Stimulated activated CD4-positive, alpha-beta T cell treated with anti-CD3 and anti-CD28 coated beads, Interleukin-2, amount 100 ng/mL, for 48 hours (primary cell): ENCODE measurements at places on chromosomes 16 and 17.

GRCh38 chr17:63151941-63152523 lies 186.0 kb downstream of the TANC2 start:
- DNase-seq, result no peak

GRCh38 chr17:73492125-73492820 lies 152.0 kb downstream of the SDK2 start:
- DNase-seq, result no peak

DNA sequence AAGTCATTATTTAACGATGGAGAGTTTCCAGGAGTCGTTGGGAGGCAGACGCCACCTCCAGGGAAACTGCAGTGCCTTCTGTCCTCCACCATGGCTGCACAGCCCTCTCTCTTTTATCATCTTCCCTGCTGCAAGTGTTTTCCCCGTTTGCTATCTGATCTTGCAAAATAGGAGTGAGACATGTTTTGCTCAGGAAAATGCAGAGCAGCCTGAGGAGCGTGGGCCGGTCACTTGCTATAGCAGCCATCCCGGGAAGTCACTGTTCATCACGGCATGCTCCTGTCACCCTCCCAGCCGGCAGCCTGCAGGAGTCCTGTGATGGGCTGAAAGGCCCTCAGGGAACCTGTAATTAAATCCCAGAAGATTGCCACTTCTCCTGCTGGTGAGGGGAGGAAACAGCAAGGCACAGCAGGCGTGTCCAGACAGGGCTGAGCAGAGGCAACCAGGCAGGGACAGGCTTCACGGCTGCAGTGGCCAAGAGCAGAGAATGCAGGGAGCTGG lies 143.1 kb downstream of the GSG1L start:
- no peak for DNase-seq

GRCh38 chr16:19490619-19491018 lies 31.3 kb downstream of the GDE1 start:
- DNase-seq, result no peak

DNA sequence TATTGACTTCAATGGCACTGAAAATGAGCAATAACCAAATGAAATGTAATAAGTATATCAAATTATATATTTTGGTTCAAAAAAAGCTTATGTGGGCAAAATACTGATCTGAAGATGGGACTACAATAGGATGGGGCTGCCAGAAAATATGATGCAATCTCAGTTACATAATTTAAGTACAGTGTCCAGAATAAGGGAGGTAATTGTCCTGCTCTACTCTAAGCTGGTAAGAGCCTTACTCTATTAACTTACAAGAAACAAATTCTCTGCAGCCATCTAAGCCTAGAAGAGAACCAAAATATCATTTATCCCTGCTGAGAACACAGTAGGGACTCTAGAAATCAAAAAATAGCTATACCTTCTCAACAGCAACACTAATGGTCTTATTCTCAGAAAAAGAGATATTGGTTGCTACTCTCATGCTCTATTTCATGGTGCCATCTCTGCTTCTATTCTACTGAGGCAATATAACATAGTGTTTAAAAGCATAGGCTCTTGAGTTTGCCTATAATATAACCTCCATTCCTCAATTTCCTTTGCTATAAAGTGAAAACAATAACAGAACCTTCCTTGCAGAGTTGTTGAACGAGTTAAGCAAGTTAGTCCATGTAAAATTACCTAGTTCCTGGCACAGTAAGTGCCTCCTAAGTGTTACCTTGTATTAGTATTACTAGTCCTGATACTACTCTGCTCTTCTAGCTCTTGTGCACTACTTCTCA lies 19.9 kb downstream of the NQO1 start:
- no peak for DNase-seq

GRCh38 chr16:78961464-78961863 lies 639.1 kb downstream of the MAF start:
- DNase-seq, result no peak

GRCh38 chr16:85501900-85502299 lies 111.2 kb upstream of the GSE1 start:
- no peak for DNase-seq

DNA sequence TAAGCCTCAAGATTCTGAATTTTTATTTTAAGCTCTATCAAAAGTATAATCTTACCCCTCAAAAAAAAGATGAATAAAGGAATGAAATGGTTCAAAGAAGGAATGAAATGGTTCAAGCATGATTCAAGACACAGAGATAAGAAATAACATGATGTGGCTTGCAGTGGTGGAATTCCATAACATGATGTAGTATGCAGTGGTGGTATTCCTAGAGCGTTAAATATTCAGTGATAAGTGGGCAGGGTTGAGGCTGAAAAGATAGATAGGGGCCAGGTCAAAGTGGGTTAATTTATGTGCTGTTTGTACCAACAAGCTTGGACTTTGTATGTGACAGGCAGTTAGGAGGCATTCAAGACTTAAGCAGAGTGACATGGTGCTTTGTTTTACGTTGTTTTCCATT lies 29.6 kb downstream of the TNRC6A start:
- DNase-seq, result no peak

DNA sequence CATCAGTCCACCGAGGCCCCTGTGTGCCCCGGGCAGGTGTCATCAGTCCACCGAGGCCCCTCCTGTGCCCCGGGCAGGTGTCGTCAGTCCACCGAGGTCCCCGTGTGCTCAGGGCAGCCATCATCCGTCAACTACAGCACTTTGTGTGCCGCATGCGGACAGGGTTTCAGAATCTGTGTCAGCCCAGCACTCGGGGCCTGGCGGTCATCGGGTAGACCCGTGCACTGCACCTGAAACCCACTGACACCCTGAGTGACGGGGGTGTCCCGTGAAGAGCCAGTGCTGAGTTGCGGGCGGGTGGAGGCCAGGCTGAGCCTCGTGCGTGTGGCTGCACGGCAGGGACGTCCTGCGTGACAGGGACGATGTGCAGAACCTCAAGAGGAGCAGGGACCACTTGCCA lies 38.4 kb downstream of the BAHCC1 start:
- DNase-seq, result no peak

GRCh38 chr17:6797718-6798351 lies 21.8 kb downstream of the FBXO39 start:
- no peak for DNase-seq

DNA sequence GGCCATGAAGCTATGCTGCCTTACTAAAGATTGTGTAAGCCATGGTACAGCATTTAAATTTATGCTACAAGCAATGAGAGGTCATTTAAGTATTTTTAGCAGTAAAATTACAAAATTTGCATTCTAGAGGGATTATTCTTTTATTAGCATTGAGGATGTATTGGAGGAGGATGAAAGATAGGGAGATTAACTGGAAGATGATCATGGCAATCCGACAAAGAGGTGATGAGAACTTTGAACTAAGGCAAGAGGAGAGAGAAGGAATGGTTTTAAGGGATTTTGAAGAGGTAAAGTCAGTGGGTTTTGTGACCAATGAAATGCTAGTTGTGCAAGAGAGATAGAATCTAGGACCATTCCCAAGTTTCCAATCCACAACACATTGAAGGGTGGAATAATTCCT lies 129.9 kb downstream of the SNX11 start:
- no peak for DNase-seq

GRCh38 chr17:73998653-73999645 lies 204.5 kb upstream of the RPL38 start:
- peak; percentile 73 for DNase-seq

GRCh38 chr16:10936272-10936984 lies 5.8 kb downstream of the DEXI start:
- no peak for DNase-seq

DNA sequence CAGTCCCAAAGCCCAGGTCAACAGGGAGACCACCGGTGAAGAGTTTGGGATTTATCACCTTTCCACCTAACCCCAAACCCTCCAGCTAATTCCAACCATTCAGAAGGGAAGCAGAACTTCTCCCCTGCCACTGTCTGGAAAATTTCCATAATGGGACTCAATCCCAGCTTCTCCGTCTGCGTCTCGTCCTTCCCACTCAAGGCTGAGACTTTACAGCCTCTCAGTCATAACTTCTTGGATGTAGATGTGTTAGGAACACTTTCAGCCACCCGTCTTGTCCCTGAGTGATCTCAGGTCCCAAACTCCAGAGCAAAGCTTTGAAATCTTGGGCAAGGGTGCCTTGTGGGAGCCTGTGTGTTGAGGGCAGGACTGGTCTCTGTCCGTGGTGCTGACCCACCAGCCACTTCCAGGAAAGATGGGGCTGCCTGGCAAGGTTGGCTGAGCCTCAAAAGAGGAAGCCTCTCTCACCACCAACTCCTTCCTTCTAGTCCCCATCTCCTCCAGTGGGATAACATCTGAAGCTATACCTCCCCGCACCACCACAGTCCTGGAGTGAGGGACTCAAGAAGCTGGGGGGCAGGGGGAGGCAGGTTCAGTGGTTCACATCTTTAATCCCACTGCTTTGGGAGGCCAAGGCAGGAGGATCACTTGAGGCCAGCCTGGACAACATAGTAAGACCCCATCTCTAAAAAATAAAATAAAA lies 9.3 kb downstream of the GAS2L2 start:
- DNase-seq, result no peak

DNA sequence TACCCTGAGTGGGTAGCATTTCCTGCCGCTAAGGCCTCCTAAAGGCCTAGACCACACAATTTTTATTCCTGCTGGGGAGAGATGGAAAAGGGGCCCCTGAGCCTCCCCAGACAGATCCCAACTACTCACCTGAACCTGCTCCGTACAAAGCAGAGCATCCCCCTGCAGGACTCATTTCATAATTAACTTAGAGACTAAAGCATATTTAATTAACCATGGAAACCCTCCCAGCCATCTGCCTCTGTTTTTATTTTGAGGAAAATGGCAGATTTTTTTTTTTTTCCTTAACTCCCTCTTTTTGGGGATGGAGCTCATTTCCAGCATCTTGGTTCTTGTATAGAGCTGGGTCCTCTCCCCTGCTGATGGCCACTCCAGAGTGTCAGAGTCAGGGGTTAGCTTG lies 96.5 kb upstream of the CRHR1 start:
- DNase-seq, result no peak

- no peak for DNase-seq
Measured at GRCh38 chr17:27379888-27380533, 76.2 kb upstream of the KSR1 start.

DNA sequence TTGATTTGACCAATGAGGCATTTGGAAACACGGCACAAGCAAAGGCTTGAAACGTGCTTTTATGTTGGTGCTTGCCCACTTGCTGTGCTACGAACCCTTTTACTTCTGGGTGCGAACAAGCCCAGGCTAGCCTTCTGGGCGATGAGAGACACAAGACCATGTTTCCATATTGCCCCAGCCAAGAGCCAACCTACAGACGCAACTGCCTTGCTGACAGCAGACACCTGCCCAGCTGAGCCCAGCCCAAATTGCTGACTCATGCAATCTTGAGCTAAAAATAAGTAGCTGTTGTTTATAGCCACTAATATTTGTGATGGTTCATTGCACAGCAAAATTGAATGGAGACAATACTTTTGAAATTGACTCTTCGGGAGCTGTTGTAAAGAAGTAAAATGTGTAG lies 464.5 kb downstream of the WWOX start:
- DNase-seq, result no peak

GRCh38 chr16:83793179-83793578 lies 14.6 kb upstream of the HSBP1 start:
- no peak for DNase-seq

DNA sequence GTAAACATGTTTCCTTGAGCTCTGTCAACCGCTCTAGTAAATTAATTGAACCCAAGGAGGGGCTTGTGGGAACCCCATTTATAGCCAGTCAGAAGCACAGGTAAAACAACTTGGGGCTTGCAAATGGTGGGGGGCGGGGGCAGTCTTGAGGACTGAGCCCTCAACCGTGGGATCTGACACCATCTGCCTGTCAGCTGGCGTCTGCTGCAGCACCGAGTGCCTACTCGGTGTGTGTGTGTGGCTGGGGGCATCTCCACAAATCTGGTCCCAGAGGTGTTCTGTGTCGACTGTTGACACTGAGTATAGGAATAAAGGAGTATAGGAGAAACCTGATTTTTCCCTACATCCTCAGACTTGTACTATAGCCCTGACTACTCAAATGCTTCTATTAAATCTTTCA lies 20.6 kb downstream of the CREBBP start:
- DNase-seq, result no peak

- no peak for DNase-seq
Measured at GRCh38 chr17:36750316-36750885, 149.0 kb downstream of the MRM1 start.

- no peak for DNase-seq
Measured at GRCh38 chr16:47872225-47872624, 283.6 kb downstream of the ABCC12 start.

DNA sequence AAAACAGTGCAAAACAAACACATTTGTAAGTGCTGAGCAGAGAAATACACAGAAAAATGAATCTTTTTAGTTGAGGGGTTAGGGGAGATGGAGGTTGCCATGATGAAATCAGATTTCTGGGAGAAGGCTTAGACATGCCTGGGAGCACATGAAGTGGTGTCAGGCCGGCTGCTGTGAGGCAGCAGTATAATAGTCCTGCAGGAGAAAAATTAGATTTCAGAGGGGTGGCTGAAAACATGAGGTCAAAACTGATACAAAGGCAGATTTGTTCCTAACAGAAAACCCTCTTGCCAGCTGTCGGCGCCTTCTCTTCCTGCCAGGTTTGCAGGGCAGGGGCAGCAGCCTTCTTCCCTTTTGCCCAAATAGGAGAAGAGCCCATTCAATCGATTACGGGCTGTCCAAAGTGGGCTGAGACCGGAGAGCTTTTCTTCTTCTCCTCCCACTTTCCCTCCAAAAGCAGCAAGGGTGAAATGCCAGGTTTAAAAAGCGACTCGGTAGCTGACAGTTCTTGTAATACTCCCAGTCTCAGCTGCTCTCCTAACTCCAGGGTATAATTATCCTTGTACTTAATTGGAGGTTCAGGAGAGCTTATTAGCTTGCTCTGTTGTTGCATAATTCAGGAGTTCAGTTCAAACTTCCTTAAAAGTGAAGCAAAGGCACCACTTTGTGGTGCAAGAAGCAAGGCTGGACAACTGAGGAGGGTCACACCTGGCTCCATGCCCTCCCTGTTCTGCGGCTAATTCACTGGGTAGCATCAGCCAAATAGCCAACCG lies 80.0 kb downstream of the PCTP start:
- DNase-seq, result no peak

DNA sequence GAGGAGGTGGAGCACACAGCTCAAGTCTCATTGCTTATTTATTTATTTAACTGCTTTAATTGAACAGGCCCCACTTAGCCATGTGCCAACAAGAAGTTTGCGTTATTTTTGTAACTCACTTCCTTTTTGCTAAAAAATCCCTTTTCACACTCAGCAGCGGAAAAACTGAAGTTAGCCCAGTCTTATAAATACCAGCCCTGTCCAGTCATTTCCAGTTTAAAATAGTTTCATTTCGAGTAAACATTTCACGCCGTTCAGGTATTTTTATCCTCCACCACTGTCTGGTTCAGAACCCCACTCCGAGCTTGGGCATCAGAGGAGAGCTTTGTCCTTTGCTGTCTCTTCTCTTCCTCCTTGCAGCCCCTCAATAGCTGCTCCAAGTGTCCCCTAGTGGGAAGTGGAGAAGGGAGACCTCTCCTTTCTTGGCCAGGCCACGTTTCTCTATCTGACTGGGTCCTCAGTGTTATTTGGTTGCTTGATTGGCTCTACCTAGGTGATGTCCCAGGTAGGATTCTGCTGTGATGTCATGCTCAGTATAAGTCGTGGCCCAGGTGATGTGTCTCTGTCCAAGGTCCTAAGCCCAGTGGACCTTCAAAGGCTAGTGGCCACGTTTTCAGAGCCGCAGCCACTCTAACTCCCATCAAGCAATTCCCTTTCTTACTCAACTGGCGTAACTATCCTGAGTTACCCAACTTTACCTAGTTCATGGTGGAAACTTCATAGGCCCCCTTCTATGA lies 53.0 kb upstream of the GAS7 start:
- no peak for DNase-seq
